ENCODE measurements at places on chromosomes 1 and 21.

GRCh38 chr1:199033661-199034060 lies 394.8 kb downstream of the PTPRC start:
- DNase-seq = no peak

- DNase-seq = no peak
Measured at GRCh38 chr1:229194096-229194495, 76.8 kb upstream of the RAB4A start.

GRCh38 chr21:44892095-44892494 lies 18.6 kb upstream of the PTTG1IP start:
- no peak for DNase-seq

DNA sequence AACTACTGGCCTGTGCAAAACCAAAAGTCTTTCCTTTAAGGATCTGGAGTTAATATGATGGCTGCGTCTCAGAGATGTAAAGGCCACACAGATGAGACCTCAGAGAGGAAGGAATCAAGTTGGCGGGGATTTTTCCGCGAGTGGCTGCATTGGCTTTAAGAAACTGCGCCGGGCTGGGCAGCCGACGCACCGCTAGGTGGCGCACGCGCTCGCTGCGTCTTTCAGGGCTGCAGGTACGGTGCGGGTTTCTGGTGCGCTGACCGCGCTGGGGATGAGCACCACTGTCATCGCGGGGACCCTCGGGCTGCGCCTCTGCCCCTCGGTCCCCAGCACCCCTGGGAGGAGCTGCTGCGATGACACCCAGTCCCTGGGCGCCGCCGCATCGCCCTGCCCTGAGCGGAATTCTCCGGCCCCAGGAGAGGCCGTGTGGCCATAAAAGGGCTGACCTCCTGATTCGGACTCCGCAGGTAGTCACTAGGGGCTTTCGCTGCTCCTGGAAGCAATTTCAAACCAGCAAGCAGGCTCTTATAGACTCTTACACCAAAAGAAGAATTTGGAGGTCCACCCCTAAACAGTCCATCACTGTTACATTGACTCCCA lies 241.0 kb downstream of the KCNJ6 start:
- DNase-seq = no peak

GRCh38 chr1:205610036-205610435 lies 21.8 kb downstream of the ELK4 start:
- no peak for DNase-seq

DNA sequence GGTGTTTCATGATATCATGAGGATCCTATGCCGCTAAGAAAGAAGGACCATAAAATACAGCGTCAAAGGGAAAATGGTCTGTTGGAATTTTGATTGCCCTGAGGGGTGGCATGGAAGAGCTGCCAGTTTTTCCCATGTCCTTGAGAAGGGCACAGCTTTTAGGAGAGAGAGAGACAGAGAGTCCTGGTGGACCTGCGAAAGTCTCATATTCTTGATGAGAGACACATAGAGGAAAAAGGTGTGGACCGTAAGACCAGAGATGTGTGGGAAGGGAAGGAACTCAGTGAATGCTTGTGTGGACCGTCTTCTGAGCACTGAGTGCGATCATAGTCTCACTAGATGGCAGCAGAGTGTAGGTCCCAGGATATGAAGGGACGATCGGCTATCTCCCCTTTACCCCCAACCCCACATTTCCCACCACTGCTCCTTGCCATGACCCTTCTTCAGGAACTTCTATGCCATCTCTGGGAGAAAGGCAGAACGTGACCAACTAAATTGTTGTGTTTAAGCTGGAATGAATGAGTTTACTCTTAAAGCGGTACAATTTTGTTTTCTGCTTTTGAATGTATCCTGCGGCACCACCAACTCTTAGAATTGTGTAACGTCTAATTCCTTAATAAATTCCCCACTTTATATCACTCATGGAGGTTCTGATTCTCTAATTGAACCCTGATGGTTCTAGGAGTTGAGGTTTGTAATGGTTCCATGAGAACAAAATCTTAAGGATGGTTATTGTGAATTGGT lies 117.7 kb downstream of the CTH start:
- no peak for DNase-seq

DNA sequence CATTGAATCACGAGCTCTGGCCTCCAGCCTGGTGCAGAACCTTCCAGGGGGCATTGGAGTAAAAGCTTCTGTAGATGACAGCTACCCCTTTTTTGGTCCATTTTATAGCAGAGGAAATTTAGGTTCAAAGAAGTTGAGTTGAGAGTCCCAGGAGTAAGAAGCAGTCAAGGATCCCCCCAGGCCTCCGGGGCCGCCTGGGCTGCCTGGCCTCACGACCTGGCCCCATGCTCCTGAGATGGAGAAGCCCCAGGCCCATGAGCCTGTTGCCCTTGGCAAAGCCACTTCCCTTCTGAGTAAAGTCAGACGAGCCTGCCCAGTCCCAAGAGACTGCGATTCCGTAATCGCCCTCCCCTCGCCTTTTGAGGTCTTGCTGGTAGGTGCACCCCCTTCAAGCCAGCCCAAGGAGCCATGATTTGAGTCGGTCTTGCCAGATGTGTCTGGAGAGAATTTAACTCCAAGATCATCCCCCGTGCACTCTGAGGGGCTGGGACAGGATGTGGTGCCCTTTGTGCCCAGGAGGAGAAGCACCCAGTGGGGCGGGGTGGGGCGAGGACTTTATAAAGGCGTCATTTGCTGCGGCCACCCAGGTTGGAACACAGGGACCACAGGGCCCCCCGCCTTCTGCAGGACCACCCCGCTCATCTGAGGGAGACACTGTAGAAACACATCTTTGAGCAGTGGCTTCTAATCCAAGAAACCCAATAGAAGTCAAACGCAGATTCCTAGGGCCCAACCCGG lies 30.1 kb downstream of the PDE9A start:
- DNase-seq = no peak

GRCh38 chr1:182406012-182406411 lies 5.5 kb upstream of the TEDDM1 start:
- DNase-seq = no peak

- DNase-seq = no peak
Measured at GRCh38 chr1:17108360-17108759, 10.9 kb downstream of the PADI2 start.

DNA sequence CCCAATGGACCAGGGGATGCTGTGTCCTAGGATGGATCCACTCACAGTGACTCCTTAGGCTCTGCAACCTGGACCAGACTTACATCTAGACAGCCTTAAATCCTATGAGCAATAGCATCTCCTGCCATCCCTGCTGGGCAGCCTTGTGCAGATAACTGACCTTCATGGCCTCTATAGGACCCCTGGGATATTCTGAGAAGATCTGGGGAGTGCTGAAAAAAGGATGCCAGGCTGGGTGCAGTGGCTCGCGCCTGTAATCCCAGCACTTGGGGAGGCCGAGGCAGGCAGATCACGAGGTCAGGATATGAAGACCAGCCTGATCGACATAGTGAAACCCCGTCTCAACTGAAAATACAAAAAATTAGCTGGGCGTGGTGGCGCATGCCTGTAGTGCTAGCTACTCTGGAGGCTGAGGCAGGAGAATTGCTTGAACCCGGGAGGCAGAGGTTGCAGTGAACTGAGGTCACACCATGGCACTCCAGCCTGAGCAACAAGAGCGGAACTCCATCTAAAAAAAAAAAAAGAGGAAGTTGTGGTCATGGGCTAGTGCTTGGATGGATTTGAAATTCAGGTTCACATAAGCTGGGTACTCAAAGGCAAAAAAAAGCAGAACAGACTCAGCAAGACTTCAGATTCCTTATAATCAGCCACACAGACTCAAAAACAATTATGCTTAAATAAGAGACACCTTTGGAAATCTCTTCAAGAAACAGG lies 10.9 kb upstream of the SH2D1B start:
- DNase-seq = no peak

Data from cardiac septum (tissue), 1 donor.